ENCODE measurements at places on chromosomes 3 and 15.

DNA sequence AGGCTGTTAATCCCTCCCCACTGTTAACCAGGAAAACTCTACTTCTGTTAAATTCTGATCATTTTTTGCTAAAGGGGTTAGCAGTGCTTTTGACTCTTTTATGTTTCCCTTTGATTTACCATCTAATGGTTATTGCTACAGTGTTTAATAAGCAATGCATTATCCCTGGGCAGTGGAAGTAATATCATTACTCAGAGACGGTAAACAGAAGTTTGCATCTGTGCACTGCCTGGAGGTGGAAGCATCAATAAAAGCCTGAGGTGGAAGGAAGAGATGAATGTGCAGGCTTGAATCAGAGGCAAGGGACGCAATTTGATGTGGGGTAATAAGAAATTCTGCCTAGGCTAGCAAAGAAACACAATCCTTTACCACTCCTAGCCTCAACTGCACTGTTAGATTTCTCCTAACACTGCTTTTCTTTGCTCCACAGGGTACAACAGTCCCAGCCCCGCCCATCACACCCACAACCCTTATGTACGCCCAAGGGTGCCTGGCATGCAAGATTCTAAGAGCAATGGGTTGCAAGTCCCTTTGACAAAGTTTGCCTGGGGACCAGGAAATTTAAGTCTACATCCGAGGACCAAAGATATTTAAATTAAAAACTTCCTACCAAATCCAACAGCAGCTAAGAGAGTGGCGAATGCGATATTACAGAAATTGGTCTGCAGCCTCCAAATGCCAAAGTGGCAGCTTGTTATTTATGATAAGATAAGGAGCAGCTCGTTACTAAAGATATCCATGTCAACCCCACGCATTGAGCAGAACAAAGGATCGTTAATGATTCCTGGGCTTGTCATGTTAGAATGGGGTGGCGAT, 261.4 kb downstream of the FHIT start:
- DNase-seq: no peak

GRCh38 chr3:157148196-157148889, 11.6 kb downstream of the CCNL1 start:
- no peak for DNase-seq

DNA sequence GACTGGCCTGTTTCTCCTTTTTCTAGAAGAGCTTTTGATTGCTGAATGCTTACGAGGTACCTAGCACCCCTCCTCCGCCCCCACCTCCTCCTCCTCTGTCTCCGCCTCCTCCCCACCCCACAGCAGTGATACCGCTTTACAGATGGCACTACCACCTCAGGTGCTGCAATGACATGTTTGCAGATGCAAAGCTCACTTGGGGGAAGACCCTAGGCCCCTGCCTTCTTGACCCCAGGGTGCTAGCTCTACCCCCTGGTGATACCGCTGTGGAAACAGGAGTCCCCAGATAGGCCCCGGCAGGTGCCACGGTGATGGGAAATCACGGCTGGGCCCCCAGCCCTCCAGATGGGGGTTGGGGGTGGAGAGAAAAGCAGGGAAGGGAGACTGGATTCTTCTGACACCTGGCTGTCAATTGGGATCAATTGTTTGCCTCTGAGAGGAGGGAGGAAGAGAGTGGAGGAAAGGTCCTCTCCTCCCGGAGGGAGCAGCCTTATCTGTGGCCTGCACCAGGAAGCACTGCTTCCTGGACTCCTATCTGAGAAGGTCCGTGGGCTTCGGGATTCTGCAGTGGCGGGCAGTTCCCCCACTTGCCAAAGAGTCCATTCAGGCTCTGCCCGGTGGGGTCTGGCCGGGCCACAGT, 37.6 kb downstream of the DNASE1L3 start:
- DNase-seq: no peak

DNA sequence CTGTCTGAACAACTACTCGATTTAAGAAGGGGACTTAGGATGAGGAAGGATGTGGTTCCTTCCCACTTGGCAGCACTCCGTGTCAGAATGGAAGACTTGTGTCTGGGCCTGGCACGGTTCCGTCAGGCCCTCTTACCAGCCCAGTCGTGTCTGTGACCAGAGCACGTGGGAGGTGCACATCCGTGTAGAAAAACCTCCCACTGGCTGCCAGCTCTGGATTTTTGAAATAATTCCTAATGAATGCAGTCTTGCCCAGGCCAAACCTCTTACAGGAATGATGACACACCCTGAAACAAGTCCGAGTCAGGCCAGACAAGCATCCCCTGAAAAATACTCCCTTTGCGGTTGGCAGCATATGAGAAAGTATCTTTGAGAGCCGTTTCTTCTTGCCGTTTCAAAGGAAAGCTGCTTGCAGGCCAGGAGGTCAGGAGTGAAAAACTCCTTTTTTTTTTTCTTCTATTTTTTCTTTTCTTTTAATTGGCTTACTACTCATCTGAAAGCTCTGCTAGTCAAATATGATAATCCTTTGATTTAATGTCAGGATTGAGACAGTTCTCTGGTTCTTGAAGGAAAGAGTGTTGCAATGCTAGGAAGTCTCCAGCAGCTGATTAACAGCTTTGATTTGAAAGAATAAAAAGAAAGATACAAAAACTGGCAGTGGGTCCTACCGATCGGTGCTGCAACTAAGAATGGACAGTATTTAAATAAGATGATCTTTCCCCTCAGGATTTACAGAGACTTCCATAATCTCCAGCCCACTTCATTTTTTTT, 19.8 kb downstream of the IL1RAP start:
- DNase-seq: no peak

GRCh38 chr3:147661916-147662315, 252.8 kb downstream of the ZIC1 start:
- no peak for DNase-seq

DNA sequence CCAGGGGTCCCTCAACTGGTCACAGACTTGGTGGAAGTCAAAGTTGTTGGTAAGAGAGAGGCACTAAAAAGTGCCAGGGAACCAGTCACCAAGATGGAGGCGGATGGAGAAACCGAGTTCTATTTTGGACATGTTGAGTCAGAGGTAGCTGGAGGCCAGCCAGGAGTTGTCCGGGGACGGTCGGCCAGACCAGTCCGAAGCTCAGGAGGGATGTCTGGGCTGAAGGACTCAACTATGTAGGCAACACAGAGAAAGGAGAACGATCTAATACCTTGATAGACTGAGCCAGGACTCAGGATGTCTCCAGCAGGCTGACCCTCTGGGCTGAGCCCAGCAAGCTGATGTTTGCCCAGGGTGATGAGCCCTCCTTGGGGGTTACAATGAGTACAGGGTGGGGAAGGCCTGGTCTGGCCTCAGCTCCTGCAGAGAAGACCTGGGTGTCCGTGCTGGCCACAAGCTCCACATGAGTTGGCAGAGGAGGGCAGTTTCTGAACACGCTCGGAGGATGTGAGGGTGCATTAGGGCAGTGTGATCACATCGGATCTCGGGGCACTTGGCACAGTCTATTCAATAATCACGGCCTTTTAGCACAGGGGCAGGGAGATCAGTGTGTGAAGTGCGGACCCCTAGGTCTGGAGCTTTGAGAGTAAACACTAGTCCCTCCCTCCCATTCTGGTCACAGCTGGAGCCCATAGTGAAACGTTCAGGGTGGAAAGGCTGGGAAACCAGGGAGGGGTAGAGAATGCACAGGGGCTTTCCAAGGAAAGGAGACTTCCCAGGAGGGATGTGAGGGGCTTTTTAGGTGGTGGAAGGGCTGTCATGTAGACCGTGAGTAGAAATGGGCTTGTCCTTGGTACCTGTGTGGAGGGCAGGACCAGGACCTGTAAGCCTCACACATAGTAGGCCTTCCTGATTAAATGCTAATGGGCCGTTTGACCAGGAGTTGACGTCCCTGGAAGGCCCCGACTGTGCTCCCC, 111.9 kb downstream of the ETFA start:
- no peak for DNase-seq

Measured in activated gamma-delta T cell treated with Interleukin-2 at 50 U/mL for 16 hours (primary cell).